ENCODE measurements at places on chromosomes 3 and 15.

GRCh38 chr3:79362571-79363270 lies 405.1 kb downstream of the ROBO1 start:
- DNase-seq = no peak

DNA sequence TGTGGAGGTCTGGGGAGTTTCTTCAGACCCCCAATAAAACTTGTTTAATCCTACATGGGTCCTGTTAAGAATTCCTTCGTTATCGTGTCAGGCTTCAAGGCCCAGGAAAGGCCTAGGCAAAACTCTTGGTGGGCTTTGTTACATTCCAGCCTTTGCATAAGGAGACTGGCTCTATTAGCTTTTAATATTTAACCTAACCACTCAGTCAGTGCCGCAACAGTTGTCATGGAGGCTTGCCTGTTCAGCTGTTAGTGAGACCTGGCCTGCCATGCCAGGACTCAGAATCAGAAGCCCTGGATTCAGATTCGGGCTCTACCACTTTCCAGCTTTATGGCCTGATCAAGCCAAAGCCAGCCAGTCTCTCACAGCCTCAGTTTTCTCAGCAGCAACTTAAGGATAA lies 19.6 kb downstream of the EIF1B start:
- DNase-seq = no peak

- DNase-seq = no peak
Observed at GRCh38 chr3:10410383-10411002, 89.6 kb upstream of the SEC13 start.

- no peak for DNase-seq
Observed at GRCh38 chr3:28951772-28952556, 328.9 kb upstream of the RBMS3 start.

DNA sequence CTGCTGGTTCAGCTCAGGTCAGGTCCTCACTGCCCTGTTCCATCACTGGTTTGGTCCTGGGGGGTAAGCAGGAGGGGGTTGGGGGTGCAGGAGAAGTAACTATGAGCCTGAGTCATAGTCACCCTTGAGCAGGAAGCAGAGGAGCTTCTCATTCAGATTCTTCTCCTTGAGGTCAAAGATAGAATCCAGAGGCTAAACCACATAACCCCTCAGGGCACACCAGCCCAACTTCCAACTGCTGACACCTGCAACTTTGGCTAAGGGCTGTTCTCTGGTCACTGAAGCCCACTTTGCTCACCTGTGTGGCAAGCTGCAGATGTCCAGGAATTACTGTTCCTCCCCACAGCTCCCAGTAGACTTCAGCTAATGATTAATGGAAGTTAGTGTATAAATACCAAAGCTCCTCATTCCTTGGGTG lies 48.8 kb upstream of the LRRFIP2 start:
- no peak for DNase-seq
